ENCODE measurements at places on chromosomes 4 and X.

- no peak for DNase-seq
Measured at GRCh38 chr4:113505044-113505443, 256.5 kb downstream of the CAMK2D start.

- no peak for DNase-seq
Measured at GRCh38 chr4:29310252-29310651, 1409.9 kb upstream of the PCDH7 start.

GRCh38 chrX:132590350-132591026 lies 101.7 kb upstream of the MBNL3 start:
- DNase-seq, result no peak

GRCh38 chrX:119495734-119496726 lies 27.8 kb downstream of the SLC25A5 start:
- DNase-seq, result no peak

- DNase-seq, result no peak
Measured at GRCh38 chr4:80266902-80267380, 477 bp downstream of the FGF5 start.

DNA sequence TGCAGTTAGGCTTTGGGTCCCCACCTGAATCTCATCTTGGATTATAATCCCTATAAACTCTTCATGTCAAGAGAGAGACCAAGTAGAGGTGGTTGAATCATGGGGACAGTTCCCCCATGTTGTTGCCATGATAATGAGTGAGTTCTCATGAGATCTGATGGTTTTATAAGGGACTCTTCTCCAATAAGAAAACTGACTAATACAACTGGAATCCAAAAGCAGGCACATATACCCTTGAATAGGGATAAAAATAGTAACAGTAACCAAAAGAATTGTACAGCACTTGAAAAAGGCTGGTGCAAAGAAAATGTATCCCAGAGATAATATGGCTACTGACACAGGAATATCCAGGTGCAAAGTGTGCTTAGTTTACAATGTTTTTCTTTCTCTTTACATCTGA lies 351.5 kb upstream of the MAD2L1 start:
- DNase-seq, result no peak

DNA sequence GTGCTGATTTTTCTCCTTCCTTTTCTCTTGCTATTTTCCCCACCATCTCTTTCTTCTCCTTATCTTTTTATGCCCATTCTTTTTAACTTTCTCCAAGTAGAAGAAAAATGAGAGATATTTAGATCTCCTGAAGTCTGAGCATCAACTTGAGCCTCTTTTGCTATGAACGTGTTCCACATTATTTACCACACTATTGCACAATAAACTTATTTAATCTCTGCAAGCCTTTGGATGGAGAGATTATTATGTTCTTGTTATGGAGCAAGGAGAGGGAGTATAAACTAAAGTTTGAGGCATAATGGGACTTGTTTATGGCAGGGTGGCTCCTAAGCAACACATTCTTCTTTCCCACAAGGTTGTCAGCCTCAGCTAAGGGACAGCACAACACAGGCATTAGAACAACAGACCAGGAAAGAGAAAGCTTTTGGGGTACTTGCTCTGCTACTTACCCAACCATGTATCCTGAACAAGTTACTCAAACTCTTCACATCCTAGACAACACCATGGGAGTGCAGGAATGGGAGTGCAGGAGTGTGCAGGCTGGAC lies 365.5 kb upstream of the BOD1L1 start:
- DNase-seq, result no peak

DNA sequence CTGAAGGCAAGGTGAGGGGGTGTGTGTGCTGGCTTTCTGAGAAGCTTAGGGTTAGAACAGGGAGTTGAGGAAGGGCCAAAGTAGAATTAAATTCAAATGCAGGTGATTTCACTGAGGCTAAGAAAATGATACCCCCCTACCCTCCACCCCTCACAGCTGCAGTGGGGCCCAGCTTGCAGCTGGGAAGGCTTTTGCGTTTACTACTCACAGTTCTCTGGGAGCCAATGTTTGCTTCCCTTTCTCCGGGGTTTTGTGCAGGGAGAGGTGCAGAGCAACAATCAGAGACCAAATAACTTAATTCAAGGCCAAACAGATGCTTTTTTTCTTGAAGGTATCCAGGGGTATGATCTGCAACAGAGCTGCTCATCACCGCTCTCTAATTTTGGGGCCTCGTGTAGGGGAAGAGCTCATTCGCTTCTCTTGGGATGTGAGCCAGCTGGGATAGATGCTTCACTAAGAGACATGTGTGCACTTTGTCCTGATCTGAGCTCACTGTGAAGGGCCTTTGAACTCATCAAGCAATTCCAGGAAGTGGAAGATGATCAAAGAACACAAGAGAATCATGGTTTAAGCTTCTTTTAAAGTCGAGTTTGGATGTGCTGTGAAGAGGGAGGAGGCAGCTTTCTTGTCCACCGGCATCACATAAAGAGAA lies 122.7 kb upstream of the C1GALT1C1 start:
- DNase-seq, result no peak

DNA sequence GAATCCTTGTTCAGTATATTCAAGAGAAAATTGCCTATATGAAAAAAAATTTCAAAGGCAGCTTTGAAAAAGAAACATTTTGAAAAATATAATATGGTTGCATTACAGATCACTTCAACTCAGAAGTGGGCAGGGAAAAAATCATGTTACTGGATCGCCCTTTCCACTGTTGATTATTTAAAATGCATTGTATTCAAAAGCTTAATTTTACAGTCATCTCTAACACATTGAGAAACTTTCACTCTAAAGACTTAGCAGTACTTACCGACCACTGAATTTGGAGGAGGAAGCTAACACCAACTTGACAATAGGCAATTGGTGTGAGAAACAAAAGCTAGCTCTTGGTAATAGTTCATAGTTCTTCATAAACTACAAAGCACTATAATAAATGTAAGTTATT lies 101.9 kb downstream of the CEP135 start:
- no peak for DNase-seq

DNA sequence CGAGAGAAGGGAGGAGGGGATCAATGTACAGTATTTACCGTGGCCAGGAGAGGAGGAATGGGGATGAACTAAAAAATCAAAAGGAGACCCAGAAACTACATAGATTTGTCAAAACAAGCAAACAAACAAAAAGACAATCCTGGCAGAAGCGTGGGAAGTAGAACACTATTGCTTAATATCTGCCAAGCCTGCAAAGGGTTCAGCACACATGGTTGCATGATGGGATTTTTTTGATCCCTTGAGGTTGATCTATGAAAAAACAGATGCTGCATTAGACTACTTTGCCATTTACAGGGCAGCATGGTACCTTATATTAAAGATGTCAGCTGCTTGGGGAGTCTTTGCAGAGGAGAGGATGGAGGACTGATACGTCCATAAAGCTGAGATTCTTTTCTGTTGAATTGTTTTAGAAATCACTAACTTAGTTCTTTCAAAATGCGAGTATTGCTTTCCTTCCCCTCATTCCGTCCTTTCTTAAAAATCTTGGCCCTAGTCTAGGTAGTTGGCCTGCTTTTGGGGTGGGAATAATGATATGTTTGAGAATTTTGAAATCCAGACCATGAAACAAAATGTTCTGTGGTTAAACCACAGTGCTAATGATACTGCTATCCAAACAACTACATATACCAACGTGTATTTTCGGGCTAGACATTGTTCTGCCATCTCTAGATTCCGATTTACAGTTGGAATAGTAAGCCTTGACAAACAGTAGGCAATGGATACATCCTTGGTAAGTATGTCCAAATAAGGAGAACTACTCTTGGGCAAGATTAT lies 39.6 kb upstream of the TMEM150C start:
- no peak for DNase-seq

DNA sequence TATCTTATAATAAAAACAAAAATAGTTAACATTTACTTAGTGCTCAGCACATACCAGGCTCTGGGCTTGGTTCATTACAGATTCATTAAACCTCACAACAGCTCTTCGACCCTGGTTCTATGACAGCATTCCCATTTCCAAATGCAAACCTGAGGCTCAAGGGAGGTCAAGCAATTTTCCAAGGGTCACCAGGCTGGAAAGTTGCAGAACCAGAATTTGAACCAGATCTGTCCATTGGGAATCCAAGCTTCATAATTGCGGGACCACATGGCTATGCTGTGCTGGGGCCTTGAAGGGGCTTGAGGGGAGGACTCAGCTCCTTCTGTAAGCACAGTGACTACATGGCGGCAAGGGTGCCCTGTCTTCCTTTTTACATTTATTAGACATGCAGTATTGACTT lies 197.3 kb upstream of the LNX1 start:
- no peak for DNase-seq

GRCh38 chr4:184807797-184808712 lies 17.7 kb downstream of the ACSL1 start:
- DNase-seq, result no peak

DNA sequence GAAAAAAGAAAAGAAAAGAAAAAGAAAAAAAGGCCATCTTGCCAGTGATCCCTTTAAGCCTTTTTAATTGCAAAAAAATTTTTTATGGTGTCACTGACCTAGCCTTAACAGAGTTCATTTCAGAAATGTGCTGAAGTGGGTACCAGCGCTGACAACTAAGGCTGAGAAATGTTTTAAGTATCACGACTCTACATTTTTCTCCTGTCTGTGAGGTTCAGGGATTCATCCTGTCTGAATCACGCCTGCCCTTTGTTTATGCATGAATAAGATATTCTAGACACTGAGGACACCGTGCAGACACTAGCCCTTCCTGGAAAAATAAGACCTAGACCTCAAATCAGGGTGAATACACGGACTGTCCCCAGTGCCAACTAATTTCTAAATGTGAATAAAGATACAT lies 154.4 kb upstream of the NOCT start:
- no peak for DNase-seq

DNA sequence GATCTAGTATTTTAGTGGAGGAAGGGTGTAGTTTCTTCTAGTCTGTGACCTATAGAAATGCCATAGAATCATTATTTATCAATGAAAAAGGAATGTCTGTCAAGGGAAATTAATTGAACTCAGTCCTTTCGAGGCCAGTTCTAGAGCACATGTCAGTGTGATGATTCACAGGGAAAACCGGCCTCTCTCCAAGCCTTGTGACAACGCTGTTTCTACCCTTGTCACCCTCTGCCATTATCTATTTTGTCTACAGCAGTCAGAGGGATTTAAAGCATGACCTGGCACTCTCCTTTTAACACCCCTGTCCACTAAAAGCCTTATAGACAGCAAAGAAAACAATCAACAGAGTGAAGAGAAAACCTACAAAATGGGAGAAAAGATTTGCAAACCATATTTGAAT lies 119.8 kb downstream of the DRD5 start:
- no peak for DNase-seq

DNA sequence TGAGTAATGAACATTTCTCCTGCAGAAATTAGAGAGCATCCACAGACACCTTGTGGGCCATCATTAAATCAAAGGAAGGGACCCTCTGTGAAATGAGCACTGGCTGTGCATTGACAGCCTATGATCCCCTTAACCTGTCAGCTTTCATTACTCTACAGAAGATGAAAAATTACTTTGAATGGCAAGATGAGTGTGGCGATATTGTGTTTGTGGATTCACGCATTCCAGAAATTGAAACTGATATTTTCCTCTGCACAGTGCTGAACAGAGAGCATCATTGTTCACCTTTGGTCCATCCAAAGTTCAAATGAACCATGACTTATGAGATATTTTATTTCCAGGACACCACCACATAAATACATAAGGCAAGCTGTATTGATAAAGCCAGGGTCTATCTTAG lies 374.8 kb upstream of the ANXA10 start:
- no peak for DNase-seq
